HepG2 (cell line): ENCODE measurements at places on chromosomes 6 and 20. TPM values are rescaled to one million over a fixed set of nuclear protein-coding genes. Genes with fewer than 3 reads are reported as not detected.

- no peak overlapping the region for H3K27ac ChIP-seq
- DNase-seq = no peak
- H3K36me3 ChIP-seq = no peaks in the 10 kb centered on the region
- H3K27me3 ChIP-seq = no peaks in the 10 kb centered on the region
- 0 out of 2 replicates have a peak, but pooled peaks cover 9% of the 10 kb centered on the region for H3K4me1 ChIP-seq
Measured at GRCh38 chr6:20900389-20901160, 366.3 kb downstream of the CDKAL1 start.

The CHMP4B gene
- total RNA-seq = 40.1 and 55.7 TPM in 2 replicates

DNA sequence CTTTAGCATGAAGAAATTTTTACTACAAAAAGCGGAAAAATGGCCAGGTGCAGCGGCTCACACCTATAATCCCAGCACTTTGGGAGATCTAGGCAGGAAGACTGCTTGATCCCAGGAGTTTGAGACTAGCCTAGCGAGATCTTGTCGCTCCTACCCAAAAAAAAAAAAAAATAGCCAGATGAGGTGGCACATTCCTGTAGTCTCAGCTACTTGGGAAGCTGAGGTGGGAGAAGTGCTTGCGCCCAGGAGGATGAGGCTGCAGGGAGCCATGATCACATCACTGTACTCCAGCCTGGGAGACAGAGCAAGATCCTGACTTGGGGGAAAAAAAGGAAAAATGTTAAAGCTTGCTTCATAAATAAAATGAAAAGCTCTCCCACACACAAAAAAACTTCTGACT is 14.5 kb downstream of the NUDT3 start:
- H3K4me3 ChIP-seq = no peak overlapping the region
- DNase-seq = no peak
- no peak overlapping the region for H3K27ac ChIP-seq
- peaks cover 37% of the 10 kb centered on the region for H3K4me1 ChIP-seq
- no peaks in the 10 kb centered on the region for H3K27me3 ChIP-seq

GRCh38 chr6:136740050-136740974 is 52.0 kb downstream of the MAP3K5 start:
- no peak overlapping the region for H3K27ac ChIP-seq
- H3K4me1 ChIP-seq = no peaks in the 10 kb centered on the region
- H3K27me3 ChIP-seq = no peaks in the 10 kb centered on the region

The PABPC1L gene
- 6.4 and 30.8 TPM in 2 replicates for total RNA-seq
